GM10248 (cell line): ENCODE measurements at places on chromosomes 16 and 17.
A peak's percentile ranks its signal among the peaks of the same experiment; 100 is the strongest.

GRCh38 chr17:8966926-8967325 is 1.4 kb upstream of the PIK3R5 start:
- DNase-seq: no peak

GRCh38 chr16:1769402-1770300 is 1.7 kb downstream of the NME3 start:
- no peak for DNase-seq

GRCh38 chr17:2815781-2816185 is 19.5 kb downstream of the RAP1GAP2 start:
- DNase-seq: no peak

DNA sequence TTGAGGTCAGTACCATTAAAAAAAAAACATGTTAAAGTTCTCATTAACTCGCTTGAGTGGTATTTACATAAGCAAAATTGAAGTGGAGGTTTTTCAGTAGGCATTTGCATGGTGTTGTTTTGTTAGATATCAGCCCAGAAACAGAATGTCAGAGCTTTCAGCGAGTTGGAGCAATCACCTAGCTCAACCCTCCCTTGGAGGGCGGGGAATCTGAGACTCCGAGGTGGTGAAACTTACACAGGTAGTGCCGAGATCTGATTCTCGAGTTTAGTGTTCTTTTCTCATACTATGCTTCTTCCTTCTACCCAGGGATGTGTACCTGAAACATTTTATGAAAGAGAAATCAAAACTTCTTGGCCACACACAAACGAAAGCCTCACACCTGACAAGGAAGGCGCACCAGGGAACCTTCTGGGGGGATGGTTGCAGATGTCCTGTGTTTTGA is 6.6 kb downstream of the SEC14L1 start:
- DNase-seq: peak; percentile 48

DNA sequence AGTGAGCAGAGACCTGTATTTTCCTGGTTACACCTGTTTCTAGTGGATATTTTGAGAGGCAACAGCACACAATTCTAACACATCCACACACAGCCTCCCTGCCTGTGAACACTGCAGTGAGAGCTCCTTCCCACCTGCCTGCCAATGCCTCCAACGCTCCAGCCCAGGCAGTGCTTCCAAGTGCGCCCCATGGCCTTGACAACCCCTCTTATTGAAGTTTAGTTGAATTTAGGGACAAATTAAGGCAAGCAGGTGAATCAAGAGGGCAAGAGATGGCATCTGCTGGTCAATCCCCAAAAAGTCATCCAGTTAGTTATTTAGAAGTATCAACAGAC is 4.7 kb upstream of the MXRA7 start:
- DNase-seq: no peak

GRCh38 chr16:81652798-81653505 is 126.1 kb upstream of the PLCG2 start:
- peak; percentile 65 for DNase-seq

GRCh38 chr16:24540602-24541210 is 1.3 kb downstream of the RBBP6 start:
- DNase-seq: peak; percentile 18

DNA sequence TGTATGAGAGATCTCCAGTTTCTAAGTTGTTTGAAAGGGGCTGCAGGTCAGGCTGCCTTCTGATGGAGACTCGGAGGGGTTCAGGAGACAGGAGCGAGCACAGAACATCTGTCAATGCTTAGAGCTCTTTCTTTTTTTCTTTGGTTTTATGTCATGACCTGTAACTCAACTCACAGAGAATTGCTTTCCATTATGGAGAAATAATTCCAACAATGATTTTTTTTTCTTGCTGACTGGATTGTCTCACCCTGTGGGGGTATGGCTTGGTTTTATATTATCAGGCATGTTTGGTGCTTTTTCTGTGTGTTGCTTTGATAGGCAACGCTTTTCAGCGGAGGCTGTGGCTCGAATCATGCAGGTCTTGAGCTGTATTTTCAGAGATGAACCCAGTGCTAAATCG is 10.7 kb upstream of the KCNJ2 start:
- DNase-seq: no peak

GRCh38 chr16:66580605-66581209 is 1.4 kb downstream of the CMTM2 start:
- no peak for DNase-seq

- no peak for DNase-seq
These were observed 265.6 kb downstream of the CDH13 start for GRCh38 chr16:82892324-82892723.

DNA sequence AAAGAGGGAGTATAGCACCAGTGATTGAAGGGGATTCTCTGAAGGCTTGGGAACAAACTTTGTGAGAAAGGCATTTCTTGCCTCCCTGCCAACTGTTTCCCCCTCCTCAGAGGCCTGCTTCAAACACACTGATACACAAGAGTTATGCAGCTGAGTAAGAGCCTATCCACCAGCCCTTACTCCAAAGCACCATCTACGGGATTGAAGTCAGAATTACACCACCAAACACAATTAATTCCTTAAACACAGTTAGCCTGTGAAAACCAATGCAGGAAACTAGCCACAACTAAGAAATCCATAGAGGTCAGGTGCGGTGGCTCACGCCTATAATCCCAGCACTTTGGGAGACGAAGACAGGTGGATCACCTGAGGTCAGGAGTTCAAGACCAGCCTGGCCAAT is 138.3 kb downstream of the SHCBP1 start:
- DNase-seq: no peak

DNA sequence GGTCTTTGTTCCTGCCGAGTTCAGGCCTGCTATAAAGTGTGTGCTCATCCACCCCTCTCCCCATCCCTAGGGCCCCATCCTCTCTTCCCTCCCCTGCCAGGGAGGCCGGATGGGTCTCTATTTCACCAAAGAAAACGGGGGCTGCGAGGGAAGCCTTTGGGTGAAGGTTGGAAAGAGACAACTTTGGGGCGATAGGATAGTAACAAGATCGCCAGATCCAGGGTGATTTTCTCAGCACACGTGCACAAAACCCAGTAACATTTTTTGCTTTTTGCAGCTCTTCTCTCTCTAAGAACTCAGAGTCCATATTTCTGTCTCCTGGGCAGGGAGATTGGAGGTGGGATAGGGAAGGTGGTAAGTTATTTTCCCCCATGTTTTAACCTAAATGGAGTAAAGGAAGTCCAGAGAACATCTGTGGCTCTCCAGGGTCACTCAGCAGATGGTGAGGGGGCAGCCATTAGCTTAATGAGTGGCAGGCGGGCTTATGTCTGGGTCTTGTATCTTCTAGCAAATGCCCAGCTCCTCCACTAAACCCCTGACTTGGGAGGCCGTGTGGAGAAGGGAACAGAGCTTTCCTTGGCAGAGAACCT is 6.9 kb downstream of the CCR7 start:
- DNase-seq: no peak

DNA sequence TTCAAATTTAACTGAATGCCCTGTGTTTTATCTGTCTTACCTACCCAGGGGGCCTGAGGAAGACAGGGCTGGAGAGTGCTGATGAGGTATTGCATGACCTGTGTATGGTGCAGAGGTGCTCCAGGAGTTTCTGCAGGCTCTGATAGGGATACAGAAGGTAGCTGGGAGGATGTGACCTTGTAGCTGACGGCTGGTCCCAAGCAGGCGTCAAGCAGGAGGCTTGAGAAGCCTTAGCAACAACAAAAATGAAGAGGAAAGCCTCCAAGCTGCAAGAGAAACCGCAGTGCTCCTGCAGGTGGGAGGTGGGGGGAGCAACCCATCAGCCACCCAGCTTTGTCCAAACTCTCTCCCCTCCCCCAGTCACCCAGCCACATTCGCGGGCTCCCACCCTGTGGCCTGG is 40.4 kb downstream of the LAT start:
- no peak for DNase-seq
